Activated naive CD8-positive, alpha-beta T cell treated with anti-CD3 and anti-CD28 coated beads, Interleukin-2, amount 50 U/mL, for 16 hours (primary cell): ENCODE measurements at places on chromosomes 4 and X.

GRCh38 chr4:2615821-2616220 lies 79.4 kb downstream of the FAM193A start:
- no peak for DNase-seq

- no peak for DNase-seq
Observed at GRCh38 chr4:125811892-125812291, 497.1 kb downstream of the FAT4 start.

DNA sequence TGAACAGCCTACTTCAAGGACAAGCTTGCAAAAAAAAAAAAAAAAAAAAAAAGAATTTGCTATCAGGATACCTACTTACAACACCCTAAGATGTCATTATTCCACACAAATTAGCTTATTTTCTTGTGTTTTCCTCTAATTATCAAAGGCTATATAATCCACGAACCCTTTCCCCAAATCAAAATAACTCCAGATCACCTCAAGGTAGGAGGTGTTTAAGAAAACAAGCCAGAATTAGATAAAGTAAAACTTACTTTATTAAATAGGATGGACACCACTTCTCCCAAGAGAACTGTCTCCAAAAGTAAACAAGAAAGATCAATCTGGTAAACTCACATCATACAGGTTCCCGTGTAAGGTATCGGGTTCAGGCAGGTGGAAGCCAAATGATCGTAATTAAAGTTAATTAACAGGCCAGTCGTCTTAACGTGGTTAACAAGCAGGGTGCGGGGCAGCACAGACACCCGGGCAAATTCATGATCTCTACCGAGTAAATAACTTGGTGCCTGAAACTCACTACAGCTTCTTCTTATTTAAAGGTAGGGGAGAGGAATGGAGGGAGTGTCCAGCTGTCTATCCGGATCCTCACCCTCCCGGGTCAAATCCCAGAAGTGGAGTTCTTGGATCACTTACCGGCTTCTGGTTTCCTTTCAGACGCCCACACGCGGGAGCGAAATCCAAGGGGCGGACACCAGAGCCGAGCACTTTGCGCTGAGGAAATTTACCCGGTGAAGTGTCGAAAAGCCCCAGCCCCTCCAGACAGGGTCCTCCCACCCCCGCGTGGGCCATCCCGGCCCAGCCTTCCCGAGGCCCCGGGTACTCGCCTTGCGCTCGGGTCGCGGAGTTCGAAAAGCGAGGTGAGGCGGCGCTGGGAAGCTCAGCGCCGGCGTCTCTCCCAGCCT lies 708 bp downstream of the ARAP2 start:
- peak; percentile 13 for DNase-seq

DNA sequence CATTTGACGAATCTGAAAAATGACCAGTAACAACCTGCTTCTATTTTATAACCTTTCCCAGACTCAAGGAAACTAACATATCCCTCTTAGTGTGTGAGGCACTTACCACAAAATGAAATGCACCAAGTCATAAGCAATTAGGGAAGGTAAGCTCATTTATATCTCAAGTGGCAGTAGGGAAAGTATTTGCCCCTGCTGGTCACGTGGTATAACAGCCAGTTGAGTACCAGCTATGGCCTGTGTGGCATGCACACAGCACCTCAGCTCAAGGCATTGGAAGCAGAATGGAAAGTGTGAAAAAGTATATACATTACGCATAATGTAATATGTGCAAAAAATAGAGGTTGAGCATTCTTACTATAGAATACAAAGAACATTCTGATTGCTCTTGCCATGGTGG lies 178.3 kb upstream of the GYPA start:
- no peak for DNase-seq

DNA sequence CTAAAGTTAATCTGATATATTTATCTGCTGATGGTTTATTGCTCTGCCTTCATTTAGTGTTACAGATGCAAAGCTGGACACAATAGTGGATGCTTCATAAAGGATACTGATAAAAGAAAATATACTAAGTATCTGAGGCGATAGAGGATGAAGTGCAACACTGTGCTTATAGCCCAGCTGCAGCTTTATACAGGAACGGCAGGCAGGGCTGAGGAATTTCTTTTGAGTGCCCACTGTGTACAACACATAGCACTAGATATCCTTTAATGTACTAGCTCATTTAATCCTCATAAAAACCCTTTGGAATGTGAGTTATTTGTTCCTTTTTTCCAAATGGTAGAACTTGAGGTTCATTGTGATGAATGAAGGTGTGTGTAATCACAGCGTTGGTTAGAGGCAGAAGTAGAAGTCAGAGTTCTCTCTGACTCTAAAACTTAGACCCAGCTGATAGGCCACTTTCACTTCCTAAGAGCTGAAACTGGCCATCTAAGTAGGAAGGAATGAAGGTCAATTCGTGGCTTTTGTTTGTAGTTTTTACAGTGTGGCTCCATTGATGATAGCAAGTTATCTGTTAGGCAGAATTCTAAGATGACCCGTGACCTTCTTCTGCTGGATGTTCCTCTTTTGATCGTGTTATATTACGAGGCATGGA lies 138.0 kb downstream of the VEGFC start:
- DNase-seq, result no peak

GRCh38 chrX:97787849-97788248 lies 904.1 kb downstream of the RPA4 start:
- no peak for DNase-seq

DNA sequence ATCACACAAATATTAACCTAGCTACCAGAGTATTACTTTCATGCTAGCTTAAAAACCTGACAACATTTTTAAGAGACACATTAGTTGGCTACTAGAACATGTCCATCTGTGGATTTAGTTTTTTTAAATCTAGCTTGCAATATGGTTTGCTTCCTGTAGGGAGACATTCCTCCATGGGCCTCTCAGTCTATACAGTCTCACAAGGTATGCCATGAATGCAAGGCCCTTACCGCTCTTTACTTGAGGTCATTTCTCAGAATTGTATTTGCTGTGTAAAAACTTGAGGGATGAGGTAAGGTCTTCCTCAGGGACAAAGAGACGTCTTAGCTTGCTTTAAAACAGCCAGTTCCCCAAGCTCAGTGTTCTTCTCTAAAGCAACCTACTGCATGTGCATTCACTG lies 26.9 kb downstream of the UBA6 start:
- no peak for DNase-seq

- DNase-seq, result no peak
Observed at GRCh38 chrX:103386332-103386731, 10.0 kb downstream of the BEX3 start.
